Hematopoietic multipotent progenitor cell treated with erythropoietin and hydrocortisone succinate and interleukin-3 and kit ligand, for 15 days (in vitro differentiated cells): ENCODE measurements at places on chromosomes 16 and 17.
A peak's percentile ranks its signal among the peaks of the same experiment; 100 is the strongest.

DNA sequence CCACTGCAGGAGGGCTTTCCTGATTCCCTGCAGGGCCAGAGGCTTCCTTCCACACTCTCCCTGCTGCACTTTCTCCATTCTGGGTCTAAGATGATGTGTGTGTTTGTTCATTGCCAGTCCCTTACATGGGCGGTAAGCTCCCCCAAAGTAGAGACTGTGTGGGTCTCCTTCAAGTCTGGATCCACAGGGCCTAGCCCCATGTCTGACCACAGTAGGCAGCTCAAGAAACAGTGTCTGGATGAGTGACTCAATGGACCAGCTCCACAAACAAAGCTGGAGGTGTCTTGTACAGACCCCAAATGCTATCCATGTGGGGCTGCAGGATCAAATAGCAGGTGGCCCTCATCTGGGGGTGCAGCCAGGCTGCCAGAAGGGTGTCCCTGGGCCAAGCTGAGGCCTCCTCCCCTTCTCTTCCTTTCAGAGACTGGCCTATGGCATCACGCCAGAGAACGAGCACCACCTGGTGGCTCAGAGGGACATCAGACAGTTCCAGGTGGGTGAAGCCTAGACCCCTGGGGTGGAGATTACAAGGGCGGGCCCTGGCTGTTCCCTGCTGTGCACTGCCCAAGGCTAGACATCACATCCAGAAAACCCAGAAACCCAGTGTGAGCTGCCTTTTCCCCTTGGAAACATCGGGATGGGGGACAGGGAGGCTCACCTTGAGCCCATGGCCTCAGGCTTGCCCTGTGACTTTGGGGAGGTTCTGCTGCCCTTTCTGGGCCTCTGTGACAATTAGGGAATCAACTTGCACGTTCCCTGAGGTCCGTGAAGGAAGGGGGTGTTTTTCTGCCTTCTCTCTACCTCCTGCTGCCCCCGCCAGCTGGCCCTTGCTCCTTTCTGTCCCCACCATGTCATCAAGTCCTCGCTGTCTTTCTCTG is 45.9 kb downstream of the SLC6A2 start:
- peak; percentile 14 for DNase-seq

DNA sequence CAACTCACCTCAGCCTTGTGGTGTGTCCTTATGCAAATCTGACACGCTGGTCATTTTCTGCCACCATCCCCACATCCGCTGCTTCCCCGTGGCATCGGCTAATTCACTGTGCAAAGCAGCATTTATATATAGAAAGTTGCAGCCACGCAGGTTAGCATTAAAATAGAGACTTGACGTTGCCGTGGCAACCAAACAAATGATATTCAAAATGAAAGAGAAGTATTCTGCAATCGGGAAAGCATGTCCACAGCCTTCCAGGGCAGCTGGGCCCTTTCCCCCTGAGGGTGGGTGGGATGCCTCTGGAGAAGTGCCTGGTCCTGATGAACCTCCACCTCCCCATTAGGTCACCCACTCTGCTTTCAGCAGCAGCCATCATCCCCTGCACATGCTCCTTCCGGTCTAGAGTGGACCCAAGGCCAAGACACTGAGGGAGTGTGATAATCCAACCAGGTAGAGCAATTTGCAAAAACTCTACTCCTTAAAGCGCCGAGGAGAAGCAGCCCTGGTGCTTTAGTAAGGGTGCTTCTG is 138.7 kb downstream of the GAS7 start:
- no peak for DNase-seq

GRCh38 chr16:3059041-3059722 is 6.3 kb upstream of the IL32 start:
- DNase-seq = peak; percentile 77

GRCh38 chr17:81932333-81932983 is 4.6 kb downstream of the PYCR1 start:
- DNase-seq = peak; percentile 74

DNA sequence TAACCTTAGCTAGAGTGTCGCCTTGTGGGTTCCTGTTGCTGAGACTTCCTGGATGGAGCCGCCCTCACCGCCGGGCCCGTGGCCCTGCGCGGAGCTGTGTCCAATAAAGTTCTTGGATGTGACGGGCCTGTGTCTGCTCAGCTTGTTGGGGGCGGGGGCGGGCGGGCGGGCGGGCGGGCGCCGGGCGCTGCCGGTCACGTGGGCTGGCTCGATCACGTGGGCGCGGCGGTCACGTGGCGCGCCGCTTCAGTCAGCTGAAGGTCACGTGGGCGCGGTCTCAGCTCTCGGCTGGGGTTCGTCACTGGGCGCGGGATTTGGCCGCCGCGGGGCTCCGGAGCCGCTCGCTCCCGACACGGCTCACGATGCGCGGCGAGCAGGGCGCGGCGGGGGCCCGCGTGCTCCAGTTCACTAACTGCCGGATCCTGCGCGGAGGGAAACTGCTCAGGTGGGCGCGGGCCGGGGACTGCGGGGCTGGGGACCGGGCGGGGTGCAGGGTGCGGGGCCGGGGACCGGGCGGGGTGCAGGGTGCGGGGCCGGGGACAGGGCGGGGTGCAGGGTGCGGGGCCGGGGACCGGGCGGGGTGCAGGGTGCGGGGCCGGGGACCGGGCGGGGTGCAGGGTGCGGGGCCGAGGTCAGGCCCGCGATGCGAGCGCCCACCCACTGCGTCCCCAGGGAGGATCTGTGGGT is at the start of gene AMDHD2:
Gene AMDHD2, plus strand, starts transcription at position 275 of the 687 bp plus-strand sequence. Its CDS starts 88 bp downstream, at position 363.
- DNase-seq = peak; percentile 93

DNA sequence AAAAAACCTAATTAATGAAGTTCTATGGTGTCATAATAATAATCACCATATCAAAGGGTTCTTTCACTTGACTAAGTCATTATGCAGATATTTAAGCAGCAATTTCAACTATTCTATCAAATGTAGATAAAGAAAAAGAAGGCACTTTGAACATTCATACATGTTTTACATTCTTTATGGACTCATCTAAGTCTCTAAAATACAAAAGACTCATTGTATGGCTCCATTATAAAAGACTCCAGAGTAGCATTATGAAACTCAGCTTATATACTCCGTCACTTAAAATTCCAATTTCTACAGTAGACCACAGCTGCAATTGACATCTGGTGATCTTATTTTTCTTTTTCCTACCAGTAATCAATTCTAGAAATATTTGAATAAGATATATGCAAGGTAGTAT is 173.5 kb upstream of the KIF2B start:
- no peak for DNase-seq

- no peak for DNase-seq
Measured at GRCh38 chr17:74235040-74235581, 21.7 kb downstream of the TTYH2 start.

- no peak for DNase-seq
Measured at GRCh38 chr17:40110026-40110845, 9.8 kb upstream of the NR1D1 start.

DNA sequence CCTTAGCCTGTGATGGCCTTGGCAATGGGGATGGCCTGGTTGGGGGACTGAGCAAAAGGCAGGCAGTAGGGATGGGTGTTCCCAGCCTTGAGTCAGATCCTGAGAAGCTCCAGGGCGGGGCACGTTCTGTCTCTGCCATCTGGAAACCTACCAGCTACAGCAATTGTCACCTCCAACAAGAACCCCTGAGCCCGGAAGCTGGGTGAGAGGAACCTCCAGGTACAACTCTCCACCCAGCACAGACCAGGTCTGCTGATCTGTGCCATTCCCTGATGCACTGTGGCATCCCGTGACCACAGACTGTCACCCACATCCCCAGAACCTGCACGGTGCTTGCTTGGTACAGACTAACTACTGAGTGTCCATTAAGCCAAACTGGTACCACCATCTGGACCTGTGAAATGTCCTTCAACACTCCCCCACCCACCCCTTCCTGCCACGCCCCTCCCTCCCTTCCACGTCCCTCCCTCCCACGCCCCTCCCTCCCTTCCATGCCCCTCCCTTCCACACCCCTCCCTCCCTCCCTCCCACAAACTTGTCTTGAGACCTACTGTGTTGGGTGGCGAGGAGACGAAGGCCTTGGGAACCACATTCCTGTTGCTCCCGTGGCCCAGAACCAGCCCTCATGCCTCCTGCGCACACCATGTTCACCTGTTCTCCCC is 16.6 kb downstream of the MYO15B start:
- DNase-seq = no peak

DNA sequence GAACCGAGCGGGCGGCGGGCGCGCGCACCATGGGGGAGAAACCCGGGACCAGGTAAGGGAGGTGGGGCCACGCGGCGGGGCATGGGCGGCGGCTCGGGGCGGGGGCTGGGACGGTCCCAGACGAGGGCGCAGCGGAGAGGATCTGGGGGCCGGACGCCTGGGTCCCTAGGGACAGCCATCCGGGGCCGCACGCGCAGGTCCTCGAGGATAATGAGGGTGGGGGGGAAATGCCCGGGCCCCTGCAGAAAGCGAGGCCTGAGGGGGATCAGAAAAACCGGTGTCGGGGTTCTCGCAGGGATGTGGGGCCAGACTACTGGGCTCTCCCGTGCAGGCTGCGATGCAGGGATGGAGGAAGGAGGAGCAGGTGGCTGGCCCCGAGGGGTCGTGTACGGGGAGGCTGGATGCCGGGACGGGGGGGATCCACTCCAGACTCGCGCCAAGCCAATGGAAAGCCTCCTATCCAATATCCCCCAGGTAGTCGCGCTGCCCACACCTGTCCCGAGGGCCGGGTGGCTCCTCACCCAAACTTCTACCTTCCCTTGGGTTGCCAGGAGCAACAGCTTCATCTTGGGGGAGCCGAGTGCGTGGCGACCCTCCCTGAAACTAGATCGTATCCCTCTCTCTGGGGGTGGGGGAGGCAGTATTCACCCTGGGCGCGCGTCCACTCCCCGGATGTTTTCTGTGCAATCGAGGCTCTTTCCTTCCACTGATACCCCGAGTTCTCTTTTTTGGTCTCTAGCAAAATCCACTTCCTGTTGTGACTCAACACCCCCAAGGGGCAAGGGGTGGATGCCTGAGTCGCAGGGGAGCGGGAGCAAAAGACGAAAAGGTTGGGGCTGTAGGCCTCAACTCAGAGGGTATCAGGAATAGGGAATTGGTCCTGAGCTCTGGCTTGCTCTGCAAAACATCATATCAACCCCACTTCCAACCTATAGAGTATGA is 532 bp downstream of the ARRB2 start:
- no peak for DNase-seq

DNA sequence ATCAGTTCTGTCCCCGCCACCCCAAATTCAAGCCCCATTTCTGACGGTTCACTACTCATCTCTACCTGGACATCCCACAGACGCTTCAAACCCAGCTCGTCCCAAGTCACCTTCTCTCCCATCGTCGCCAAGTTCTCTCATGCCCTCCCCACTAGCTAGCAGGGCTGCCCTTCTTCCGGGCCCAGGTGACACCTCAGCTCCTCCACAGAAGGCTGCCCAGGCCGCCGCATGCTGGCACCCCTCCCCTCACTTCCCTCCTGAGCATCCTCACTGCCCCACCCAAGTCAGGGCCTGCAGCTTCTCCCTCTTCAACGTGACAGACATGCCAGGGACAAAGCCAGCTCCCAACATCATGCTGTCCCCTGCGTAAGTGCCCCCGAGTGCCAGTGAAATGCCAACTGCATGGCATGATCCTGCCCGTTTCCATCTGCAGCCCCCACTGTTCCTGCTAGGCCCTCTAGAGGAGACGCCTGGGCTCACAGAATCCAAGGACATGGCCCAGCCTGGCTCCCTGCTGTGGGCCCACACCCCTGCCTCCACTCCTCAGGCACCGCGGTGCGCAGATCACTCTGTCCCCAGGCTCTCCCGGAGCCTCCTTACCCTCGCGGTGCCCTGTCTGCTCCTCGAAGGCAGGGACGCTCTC is 5.9 kb downstream of the CYB561 start:
- no peak for DNase-seq

DNA sequence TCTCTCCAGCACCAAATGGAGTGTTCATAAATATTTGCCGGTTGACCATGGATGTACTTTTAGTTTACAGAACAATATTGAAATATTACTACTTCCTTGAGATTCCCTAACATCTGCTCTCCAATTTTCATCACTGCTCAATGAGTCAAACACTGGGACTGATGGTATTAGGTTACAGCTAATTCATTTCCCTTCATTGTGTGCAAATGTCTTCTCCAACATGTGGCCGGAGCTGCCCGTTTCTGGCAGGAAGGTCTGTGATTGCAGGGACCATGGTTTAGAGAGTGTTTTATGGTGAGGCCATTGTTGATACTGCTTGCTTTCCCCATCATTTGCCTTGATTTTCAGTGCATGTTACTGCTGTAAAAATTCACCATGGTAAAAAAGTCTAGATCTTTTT is 209.3 kb downstream of the HS3ST3B1 start:
- DNase-seq = no peak

- DNase-seq = no peak
Measured at GRCh38 chr16:15993128-15993527, 43.7 kb downstream of the ABCC1 start.

DNA sequence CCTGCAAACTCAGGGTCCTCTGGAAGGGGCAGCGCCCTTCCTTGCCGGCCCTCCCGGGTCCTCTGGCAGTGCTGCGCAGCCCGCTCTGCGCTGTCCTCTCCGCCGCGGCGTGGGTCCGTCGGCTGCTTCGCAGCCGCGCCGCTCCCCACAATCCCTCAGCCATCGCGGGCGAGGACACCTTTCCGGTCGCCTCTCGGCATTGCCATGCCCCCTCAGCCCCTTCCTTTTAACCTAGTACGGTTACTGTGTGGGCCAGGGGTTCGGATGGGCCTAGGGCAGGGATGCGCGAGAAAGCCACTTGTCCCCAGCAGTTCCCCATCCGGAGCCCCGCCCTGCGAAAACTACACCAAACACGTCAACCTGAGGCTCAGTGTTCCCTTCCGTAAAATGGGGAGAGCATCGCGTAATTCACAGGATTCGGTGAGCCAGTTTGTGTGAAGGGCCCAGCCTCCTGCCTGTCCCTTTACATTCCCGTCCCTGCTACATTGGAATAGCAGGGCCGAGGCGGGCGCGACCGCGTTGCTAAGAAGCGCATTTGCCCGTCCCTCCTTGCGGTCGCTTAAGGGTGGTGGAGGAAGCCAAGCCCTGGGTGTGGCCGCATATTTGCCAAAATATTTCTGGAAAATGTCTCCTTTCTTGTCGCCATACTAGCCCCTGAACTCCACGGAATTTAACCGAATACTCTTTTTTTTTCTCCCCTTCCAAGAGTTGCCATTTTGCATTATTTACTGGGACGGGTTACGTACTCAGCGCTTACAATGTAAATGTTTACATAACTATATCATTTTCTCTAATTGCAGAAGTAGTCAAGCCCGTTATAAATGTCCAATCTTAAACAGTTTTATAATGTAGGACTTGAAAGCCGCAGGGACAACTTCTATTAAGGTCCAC is 13.2 kb downstream of the COPZ2 start:
- DNase-seq = peak; percentile 77

- peak; percentile 41 for DNase-seq
Measured at GRCh38 chr16:1963806-1964505, 670 bp downstream of the RPS2 start.

GRCh38 chr17:38958756-38959155 is 8.4 kb downstream of the FBXO47 start:
- DNase-seq = no peak

- peak; percentile 73 for DNase-seq
Measured at GRCh38 chr16:22321340-22322001, 24.3 kb downstream of the POLR3E start.

GRCh38 chr16:89277641-89278341 is 60.3 kb downstream of the ZNF778 start:
- no peak for DNase-seq
